Hematopoietic multipotent progenitor cell treated with erythropoietin and hydrocortisone succinate and interleukin-3 and kit ligand, for 8 days (in vitro differentiated cells): ENCODE measurements at places on chromosomes 7 and 10.

DNA sequence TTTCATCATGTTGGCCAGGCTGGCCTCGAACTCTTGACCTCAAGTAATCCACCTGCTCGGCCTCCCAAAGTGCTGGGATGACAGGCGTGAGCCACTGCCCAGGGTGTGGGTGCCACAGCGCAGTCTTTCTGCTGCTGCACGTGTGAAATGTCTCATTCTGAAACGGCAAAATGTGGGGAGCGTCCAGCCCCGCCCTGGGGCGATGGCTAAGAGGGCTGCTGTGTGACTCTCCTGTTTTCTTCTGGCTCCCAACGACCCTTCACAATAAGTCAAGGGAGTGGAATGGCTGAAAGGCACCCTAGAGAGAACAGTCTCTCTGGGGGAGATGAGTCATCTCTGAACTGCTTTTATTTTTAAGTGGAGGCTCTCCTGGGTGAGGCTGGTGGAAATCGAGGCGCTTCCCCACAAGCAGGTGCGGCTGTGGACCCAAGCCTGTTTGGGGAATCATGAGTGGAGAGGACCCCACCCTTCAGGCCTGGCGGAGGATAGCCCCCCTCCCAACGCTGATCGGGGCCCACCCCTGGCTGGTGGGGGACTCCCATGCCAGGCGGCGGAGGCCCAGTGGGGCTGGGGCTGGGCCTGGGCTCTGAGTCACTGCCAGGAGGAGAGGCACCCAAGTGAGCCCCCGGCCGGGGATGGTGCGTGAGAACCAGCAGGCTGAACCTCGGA, 18.0 kb downstream of the ADAP1 start:
- no peak for DNase-seq

DNA sequence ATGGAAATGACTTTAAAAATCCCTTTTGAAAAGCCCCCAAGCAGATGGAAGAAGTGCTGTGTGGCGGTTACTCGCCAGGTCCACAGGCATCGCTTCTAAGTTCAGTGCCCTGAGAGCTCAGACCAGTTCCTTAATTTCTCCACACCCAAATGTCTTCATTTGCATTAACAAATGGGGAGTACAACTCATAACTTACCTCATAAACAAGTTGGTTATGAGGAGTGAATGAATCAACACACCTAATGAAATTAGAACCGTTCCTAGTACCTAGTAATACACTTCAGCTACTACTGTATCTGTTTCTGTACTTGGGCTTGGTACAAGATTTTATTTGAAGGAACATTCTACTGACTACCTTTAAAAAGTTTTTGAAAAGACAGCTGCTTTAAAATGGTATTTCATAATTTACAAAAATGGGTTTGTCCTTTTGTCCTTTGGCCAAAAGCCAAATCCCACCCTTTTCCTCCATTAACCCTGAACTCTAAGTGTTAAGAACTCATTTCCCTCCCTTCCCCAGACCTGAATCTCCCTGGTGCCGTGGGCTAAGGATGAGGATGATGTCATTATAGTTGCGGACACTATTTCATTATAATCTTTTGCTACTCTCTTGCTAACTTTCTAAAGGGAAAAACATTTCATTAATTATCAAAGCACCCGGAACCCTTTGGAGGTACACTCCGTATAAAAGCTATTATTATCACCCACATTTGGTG, 221.5 kb upstream of the CELF2 start:
- no peak for DNase-seq

- DNase-seq, result no peak
Measured at GRCh38 chr7:142813226-142813625, 41.6 kb upstream of the EPHB6 start.

DNA sequence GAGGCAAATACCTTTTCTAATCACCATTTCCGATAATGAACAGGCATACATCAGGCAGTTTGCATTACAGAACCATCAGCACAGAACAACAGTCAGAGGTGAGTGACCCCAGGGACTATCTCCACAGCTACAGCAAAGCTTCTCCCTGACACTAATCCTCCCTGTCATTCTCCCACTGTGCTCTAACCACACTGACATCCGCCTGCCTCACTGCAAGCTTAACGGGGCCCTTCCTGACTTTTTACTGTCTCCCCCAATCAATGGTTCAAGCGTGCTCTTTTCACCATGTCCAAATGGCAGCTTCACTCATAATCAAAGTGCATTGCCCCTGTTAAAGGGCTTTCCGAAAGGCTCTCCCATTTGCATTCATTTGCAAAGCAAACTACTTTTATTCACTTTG, 196.3 kb downstream of the DNAJC1 start:
- DNase-seq, result no peak

DNA sequence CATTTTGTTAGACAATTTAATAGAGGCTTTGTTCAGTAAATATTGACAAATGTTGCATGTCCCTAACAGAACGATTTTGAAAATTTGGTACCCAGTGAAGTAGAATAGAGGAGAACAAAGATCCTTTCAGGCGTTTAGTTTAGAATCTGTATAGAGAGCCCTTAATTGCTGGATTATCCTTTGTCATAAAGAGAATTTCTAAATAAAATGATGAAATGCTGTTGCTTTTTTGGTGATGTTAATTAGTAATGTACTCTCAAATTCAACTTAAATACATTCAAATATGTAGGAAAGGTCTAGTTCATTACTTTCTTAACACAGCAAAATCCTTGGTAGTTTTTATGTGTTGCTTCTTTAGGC, 1.2 kb downstream of the LUC7L2 start:
- DNase-seq, result peak; percentile 20

GRCh38 chr7:133310232-133310862, 57.5 kb downstream of the EXOC4 start:
- no peak for DNase-seq

GRCh38 chr7:111853201-111853990, 291.1 kb upstream of the IMMP2L start:
- DNase-seq, result no peak

- DNase-seq, result no peak
Measured at GRCh38 chr7:154353355-154353767, 301.2 kb downstream of the DPP6 start.

DNA sequence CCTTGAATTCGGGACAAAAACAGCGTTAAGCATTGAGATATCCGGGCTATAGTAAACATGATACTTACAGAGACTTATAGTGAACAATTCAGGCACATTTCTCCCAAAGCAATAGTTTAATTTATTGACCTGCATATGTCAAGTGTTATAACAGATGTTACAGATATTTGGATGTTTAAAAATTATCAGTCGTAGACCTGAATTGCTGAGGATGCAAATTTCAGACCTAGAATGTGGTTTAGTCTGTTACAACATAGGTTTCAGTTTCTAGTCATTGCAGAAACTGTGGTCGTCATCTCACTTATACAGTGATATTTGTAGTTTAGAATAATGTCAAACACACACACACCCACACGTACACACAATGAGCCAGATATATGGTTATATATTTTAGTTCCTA, 85.2 kb downstream of the VTI1A start:
- DNase-seq, result no peak

- DNase-seq, result no peak
Measured at GRCh38 chr7:22876986-22877729, 54.5 kb upstream of the TOMM7 start.

DNA sequence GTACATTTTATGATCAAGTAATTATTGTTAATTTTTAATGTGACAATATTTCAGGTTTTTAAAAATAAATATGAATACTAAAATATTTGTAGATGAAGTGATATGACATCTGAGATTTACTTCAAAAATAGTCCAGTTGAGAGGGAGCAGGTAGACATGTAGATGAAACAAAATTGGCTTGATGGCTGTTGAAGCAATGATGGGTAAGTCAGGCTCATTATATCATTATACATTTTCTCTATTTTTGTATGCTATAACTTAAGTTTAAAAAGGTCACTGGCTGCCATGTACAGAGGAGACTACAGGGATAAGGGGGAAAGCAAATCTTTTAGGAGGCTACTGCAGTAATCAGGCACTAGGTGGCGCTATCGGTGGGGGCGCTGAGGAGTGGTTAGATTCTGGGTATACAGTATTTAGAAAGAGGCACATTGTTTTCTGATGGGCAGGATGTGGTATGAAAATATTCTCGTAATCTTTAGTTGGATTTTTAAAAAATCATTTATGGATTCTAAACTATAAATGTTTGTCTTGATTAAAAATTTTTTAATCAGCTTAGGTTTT, 189.8 kb upstream of the IMMP2L start:
- peak; percentile 67 for DNase-seq

GRCh38 chr10:101053516-101053915, 8.3 kb upstream of the KAZALD1 start:
- DNase-seq, result no peak

DNA sequence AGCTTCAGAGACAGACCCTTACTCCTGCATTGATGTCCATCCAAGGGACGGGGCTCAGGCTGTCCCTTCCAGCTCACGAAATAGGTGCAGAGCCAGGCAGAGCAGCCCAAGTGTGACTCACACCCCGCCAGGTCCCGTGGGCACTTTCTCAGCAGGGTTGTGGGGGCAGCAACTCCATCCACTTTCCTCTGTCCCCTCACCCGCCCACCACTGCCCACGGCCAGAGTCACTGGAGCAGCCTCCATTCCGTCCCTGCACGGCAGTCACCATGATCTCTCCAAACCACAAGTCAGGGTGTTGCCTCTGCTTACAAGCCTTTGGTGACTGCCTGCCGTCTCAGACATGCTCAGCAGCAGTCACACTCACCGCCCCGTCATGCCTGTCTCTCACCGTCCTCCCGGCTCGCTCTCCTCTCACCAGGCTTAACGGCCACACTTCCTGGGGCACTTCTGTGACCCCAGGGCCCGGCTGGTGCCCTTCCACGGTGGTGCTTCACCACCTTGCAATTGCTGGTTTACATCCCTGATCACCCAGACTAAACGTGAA, 39.3 kb downstream of the CALML3 start:
- peak; percentile 68 for DNase-seq

- DNase-seq, result no peak
Measured at GRCh38 chr10:79375321-79376077, 28.2 kb downstream of the PPIF start.

DNA sequence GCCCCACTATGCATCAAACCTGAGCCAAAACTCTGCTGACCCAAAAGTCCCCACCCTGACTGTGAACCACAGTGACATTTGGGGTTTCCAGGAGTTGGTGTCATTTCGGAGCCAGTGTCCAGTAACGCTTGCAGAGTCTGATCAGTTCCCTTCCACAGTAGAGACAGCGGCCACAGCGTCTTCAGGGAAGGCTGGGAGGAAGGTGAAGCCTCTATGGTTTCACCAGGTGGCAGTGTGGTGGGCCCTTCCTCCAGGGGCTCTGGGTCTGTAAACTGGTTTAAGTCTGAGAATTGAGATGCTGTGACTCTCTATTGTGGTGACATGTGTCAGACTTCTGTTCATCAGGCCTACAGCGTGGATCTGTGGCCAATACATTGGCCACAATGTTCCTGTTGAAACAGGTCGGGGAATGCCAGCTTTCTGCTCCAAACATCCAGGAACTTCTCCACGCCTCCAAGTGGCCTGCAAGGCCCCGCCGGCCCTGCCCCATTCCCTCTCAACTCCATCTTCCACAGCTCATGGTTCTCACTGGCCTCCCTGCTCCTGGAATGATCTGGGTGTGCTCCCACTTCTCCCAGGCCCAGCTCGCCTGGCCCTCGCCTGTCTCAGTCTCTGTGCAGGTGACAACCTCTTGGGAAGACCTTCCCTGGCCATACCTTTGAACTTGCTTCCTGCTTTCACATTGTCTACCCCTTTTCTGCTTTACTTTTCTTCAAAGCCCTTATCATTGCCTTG, 124.5 kb upstream of the FAM20C start:
- DNase-seq, result no peak

DNA sequence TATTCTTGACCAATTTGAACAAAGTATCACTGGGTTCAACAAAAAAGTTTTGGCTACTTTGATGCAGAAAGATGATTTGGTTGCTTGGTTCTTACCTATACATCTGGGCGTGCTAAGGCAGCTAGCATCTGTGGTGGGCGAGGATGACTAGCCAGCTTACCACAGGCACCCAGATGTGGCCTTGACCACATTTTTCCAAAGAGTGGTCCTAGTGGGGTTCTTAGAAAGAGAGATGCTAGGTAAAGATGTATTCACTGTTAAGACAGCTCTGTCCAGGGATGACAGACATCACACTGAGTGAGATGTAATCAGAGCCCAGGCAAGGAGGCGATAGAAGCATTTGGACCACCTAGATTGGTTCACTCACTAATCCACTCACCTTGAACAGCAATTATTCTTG, 785 bp downstream of the DNTT start:
- DNase-seq, result no peak

DNA sequence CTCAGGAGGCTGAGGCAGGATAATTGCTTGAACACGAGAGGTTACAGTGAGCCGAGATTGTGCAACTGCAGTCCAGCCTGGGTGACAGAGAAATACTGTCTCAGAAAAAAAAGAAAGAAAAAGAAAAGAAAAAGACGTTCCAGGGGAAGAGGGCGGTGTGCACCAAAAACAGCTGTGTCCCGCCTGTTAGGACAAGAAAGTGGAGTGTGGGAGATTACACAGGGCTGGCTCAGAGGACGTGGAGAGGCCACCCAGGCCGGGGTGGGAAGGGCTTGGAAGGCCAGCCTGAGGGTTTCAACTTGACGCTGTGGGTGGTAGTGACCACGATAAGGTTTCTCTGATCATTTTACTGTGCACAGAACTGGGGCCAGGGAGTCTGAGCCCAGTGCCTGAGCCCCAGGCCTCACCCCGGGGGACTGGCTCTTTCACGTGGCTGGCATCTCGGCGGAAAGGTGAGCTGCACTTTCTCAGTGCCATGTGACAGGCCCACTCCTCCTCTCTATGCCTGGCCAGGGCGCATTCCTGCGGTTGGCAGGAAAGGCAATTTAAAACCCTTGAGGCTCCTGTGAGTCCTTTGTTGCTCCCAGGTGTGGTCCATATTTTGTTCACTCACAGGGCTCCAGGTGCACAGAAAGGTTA, 13.9 kb downstream of the RHBDD2 start:
- DNase-seq, result no peak
